ENCODE measurements at places on chromosomes 3 and 15.

DNA sequence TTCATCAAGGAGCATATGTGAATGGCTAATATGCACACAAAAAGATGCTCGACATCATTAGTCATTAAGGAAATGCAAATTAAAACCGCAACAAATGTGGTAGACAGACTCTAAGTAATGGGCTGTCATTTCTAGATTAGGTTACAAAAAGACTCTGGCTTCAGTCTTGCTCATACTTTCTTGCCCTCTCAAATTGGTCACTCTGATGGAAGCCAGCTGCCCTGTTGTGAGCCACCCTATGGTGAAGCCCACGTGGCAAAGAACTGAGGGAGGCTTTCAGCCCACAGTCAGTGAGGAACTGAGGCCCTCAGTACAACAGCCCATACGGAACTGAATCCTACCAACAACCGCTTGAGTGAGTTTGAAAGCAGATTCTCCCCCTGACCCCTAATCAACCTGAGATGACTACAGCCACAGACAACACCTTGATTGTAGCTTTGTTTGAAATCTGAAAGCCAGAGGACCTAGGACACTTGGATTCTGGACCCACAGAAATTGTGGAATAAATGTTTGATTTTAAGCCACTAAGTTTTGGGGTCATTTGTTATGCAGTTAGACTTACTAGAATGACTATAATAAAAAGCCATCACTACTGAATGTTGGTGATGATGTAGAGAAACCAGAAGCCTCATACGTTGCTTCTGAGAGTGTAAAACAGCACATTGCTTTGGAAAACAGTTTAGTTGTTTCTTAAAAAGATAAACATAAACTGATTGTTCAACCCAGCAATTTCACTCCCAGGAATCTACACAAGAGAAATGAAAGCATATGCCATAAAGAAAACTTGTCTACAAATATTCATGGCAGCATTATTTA lies 45.7 kb downstream of the EHHADH start:
- no peak for DNase-seq

GRCh38 chr3:77459926-77460325 lies 420.0 kb downstream of the ROBO2 start:
- no peak for DNase-seq

DNA sequence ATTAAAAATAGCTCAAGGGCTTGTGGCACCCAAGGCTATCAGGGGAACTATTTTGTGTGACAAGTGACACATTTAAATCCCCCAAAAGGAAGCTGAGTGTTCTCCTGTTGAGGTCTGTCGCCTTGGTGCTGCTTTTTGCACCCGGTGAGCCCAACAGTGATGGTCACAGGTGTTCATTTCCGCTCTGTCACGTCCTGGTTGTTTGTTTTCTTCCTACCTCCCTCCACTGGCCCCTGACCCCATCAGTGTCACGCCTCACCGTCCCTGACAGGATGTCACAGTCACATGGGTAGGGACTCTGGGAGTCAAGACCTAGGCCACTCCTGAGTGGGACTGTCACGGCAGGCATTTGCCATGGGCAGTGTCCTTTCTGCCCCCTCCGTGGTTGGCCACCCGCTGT lies 11.2 kb downstream of the SLCO3A1 start:
- DNase-seq, result no peak

DNA sequence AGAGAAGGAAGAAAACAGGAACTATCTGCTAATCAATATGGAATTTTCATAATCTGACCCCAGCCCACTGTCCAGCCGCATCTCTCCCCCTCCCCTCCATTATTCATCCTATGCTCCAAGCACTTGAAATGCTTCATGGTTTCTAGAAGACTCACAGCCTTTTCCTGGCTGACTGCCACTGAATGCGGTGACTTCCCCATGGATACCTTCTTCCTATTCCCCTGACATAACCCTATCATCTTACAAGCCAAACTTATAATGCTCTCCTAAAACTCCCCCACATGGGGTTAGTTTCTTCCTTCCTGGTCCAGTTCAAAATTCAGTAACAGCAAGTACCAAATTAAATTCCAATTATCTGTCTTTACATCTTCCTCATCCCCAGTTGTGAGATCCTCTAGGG lies 31.2 kb upstream of the PTX3 start:
- DNase-seq, result no peak

DNA sequence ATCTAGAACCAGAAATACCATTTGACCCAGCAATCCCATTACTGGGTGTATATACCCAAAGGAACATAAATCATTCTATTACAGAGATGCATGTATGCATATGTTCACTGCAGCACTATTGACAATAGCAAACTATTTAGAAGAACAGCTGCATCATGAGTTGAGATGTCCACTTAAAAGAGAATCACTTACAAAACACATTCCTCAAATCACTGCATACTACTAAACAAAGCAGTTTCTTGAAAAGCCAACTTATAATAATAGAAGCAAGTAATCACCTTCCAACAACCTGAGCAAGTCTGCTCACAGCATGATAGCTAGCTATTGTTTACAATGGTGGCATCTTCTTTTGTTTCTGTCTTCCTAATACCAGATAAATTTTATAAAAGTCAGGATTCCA lies 454.7 kb upstream of the ADAMTS9 start:
- DNase-seq, result no peak

GRCh38 chr3:188262913-188263683 lies 109.1 kb downstream of the LPP start:
- DNase-seq, result no peak

GRCh38 chr3:33447958-33448357 lies 7.8 kb upstream of the UBP1 start:
- DNase-seq, result no peak

- DNase-seq, result no peak
Measured at GRCh38 chr15:96395687-96396086, 65.2 kb downstream of the NR2F2 start.

GRCh38 chr15:83206526-83207008 lies 1.1 kb downstream of the HDGFL3 start:
- DNase-seq, result no peak

GRCh38 chr3:150106740-150107428 lies 136.2 kb upstream of the PFN2 start:
- DNase-seq, result no peak

- no peak for DNase-seq
Measured at GRCh38 chr15:73946795-73947370, 20.6 kb downstream of the LOXL1 start.

- no peak for DNase-seq
Measured at GRCh38 chr15:90812171-90812957, 56.0 kb upstream of the FURIN start.

DNA sequence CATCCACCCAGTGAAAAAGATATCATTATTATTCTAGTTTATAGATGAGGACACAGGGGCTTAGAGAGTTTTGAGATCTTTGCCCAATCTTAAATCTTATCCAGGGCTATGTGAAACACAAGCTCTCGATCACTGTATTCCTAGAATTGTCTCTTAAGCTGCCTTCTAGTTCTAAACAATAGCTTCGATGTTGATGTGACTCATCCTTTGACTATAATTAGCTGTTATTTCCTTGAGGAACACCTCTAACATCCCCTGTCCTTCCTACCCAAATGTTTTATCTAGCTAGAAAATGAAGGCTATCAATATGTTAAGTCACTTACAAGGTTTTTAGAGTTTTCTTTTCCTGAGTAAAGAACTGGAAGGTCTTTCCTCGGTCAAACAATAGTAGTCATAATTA lies 83.1 kb upstream of the STAC start:
- DNase-seq, result no peak

DNA sequence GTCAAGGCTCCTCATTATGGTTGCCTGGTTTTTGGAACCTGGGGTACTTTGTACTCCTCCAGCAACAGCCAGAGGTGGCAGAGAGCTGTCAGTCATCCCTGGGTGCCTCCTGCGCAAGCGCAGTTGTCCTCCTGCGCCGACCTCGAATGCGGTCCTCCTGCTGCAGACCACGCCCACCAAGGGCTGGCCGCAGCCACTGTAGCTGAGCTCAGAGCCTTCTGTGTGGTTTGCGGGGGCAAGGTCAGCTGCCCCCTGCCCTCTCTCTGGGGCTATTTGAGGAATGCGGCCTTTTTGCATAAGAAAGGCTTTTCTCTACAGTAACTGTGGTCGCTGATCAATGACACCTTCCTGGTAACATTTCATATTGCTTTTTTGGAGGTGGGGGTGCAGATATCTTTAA lies 131.3 kb upstream of the SNRPN start:
- no peak for DNase-seq

DNA sequence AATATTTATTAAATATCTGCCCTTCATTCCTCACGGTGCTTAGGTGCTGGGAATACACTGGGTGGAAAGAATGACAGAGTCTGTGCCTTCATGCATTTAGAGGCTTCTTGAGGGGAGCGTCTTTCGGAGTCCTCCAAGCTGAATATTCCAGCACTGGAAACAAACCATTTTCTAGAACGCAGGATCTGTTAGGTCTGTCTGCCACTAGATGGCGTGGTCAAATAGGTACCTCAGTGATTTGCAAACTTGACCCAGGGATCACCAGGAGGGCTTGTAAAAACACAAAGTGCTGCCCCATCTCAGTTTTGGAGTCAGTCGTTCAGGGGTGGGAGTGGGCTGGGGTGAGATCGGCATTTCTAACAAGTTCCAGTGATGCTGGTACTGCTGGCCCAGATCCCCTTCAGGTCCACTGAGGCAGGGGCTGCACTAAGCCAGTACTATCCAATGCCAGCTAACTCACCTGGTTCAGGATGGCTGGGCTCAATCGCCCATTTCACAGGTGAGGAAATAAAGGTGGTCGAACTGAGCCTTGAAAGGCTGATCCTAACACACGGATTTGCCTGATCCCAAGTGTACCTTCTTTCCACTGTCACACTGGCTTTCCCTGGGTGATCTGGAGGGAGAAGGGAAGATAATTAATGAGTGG lies 14.8 kb downstream of the ARNT2 start:
- peak; percentile 79 for DNase-seq

GRCh38 chr3:37028329-37028728 lies 35.0 kb downstream of the MLH1 start:
- no peak for DNase-seq

- no peak for DNase-seq
Measured at GRCh38 chr15:68407886-68408881, 23.8 kb downstream of the ITGA11 start.

DNA sequence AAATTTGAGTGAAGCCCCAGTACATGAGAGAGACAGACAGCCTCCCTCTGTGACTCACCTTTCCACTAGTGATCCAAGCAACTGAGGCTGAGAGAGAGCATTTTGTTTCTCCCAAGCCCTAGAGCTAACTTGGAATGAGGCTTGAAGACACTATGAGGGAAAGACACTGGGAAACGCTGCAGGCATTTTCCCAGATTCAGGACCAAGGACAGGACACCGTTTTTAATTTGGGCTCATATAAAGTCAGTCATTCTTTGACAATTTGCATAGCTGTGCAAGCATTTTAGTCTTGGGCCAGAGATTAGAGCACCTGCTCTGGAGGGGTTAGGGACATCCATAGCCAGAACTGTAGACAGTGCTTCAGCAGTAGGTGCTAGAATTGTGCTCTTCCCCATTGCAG lies 249.0 kb downstream of the AGBL1 start:
- no peak for DNase-seq

- peak; percentile 24 for DNase-seq
Measured at GRCh38 chr3:46087871-46088270, 60.6 kb upstream of the XCR1 start.

Measured in trophoblast cell (in vitro differentiated cells and primary cell).